ENCODE measurements at places on chromosomes 16 and 17. TPM values are rescaled to one million over a fixed set of nuclear protein-coding genes. Genes with fewer than 3 reads are reported as not detected.

MYH1 gene
- 0.06 TPM for total RNA-seq

TBX21 gene
- 0.45 TPM for total RNA-seq

DNA sequence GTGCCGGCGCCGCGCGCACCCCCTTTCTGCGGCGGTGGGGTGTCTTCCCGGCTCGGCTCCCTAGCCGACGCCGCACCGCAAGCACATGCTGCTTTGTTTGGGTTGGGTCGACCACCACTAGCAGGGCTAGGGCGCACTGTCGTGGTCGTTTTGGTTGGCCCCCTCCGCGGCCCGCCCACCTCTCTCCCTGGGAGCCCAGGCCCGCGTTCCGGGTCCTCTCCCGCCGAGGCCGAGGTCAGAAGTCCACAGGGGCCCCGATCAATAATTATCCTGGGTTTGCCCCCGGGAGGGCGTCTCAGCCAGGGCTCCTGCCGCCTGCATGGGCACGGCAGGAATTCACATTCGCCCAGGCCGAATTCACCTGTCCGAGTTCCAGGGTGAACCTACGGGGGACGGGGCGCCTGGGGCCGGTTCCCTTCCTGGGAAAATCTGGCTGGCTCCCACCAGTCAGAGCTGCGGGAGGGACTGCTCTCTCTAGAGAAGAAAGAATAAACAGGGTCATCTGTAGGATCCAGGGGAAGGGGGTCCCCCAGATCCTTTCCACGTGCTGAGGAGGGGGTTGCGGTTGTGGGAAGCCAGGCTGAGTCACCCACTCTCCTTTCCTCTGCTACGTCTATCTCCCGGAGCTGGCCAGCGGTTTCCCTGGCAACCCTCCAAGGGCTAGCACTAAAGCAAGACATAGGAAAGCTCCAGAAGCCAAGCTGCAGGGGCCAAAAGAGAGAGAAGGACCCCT lies 584 bp upstream of the STAT5B start:
- DNase-seq = no peak

GRCh38 chr16:23729503-23730424 lies 16.7 kb upstream of the ERN2 start:
- DNase-seq = no peak

PPP1R27 gene
- not detected for total RNA-seq

DNA sequence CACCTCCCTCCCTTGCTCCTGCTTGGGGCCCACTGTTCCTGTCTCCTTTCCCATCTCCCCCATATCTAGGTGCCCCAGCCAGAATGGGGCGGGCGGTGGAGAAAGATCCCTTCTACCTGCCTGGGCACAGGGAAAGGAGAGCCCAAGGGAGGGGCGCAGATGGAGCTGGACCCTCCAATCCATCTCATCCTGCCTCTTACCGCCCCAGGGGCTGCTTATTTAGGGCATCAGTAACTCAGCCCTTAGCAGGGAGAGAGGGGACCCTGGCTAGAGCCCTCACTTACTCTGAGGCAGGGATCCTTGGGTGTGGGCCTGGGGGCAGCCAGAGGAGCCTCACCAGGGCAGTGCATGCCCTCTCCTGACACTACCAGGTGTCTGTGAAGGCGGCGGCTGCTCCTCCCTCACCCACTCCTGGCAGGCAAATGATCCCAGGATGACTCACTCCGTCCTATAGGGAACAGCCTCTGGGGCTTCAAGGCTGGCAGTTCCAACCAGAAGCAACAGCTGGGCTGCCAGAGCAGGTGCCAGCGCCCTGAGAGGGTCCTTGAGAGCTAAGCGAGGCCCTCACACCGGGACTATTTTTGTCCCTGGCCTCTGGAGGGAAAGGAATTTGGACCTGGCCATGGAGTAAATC lies 16.3 kb upstream of the BCAR1 start:
- DNase-seq = peak; percentile 66

DNA sequence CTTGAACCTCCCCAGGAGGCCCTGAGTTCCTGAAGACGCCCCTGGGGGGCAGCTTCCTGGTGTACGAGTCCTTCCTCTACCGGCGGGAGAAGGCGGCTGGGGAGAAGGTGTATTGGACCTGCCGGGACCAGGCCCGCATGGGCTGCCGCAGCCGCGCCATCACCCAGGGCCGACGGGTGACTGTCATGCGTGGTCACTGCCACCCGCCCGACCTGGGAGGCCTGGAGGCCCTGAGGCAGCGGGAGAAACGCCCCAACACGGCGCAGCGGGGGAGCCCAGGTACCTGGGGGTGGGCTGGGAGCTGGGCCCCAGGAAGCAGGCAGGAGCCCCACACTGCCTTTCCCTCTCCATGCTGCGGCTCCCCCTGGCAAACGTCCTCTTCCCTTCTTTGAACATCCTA lies 22.0 kb downstream of the FLYWCH1 start:
- no peak for DNase-seq

GRCh38 chr17:67511804-67512203 lies 134.7 kb downstream of the PITPNC1 start:
- no peak for DNase-seq

DNA sequence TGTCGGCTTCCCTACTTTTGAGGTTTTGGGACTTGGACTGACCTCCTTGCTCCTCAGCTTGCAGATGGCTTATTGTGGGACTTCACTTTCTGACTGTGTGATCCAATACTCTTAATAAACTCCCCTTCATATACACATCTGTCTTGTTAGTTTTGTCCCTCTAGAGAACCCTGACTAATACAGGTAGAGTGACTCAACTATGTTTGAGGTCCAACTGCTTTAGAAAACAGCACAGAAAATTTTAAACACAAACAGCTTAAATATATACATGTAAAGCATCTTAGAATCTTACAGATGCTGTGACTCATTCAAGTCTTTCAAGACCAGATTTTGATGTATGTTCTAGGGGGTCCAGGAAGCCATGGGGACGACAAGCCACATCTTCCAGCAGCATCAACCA lies 11.7 kb downstream of the SDK2 start:
- DNase-seq = no peak

GRCh38 chr16:78684030-78684611 lies 584.7 kb downstream of the WWOX start:
- no peak for DNase-seq

DNA sequence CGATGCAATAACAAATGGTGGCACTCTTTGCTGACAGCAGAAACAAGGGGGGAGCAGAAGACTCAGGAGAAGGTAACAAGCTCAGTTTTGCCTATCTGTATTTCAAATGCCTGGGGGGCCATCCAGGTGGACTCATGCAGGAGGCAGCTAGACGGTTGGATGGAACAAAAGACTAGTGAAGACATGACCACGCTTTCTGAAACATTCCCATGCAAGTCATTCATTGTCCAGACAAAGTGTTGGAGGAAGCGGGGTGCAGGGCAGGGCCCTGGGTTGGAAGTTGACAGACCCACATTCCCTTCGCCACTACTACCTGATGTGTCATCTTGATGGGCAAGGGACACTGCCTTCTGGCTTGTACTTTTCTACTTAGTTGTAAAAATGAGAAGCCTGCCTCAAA lies 29.8 kb upstream of the CRYBA1 start:
- DNase-seq = no peak

- no peak for DNase-seq
Observed at GRCh38 chr16:79988721-79989220, 388.2 kb upstream of the MAF start.

DNA sequence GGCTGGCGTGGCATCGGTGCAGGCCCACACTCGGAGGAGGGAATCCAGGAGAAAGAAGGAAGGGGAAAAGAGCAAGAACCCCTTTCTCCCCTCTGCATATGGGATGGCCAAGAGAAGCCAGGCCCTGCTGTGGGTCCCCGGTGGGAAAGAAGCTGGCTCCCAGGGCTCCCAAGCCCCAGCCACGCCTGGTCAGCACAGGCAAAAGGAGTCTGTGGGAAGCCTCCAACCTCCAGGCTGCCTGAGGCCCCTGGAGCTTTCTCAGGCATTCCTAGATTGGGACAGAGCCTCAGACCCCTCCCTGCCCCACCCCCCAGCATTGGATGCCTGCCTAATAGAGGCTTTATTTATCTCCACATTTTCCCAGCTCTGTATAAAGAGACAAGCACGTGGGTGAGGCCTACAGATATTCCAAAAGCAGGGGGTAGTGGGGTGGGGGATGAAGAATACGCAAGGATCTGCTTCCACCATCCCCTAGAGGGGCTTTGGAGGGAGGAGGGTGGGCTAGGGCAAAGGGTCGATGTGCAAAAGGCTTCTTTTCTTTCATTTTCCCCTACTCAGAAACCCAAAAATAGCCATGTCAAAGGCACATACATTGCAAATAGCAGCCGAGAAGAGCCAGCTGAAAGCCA lies 56.4 kb downstream of the MPRIP start:
- DNase-seq = no peak

CDK5RAP3 gene
- total RNA-seq = 185 TPM

GRCh38 chr17:14737984-14738651 lies 437.2 kb downstream of the HS3ST3B1 start:
- DNase-seq = peak; percentile 78

TCAP gene
- 44.3 TPM for total RNA-seq

DNA sequence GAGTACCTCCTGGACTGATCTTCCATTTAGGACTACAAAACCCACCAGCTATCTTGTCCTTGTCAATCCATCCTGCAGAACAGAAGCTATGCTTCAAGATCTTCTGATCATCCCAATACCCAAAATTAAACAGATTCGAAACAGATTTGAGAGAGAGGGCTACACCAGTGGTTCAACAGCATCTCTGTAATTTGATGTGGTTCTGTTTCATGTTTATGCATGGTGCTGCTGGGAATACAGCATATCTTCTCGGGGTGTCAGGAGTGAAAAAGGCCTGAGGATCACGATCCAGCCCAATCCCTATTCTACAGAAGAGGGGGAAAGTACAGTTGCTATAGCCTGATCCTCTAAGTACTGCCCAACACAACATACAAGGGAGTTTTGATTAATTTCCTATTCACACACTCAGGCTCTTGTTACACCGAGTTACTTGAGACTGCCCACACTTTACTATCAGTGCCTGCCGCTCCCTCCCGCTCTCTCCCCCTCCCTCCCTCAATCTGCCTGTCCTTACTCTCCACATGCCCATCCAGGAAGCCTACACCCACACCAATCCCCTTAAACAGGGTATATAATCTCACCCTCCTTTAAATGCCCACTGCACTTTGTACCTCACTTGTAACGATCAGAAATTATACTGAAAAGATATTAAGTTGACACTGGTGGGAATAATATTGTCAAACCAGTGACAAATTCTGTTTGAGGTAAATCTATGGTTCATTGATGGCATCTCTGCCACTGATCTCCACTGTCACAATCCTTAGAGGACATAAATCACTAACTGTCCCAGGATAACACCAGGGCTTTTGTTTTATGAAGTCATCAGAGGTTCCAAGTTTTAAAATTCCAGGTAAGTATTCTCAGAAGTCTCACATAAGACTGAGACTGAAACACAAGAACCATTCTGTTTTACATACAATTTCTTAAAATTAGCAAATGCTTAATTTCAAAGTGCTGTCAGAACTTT lies 89.3 kb upstream of the PLEKHM1 start:
- no peak for DNase-seq

CIBAR2 gene
- not detected for total RNA-seq

GRCh38 chr17:21301593-21302550 lies 17.4 kb downstream of the MAP2K3 start:
- DNase-seq = no peak

GRCh38 chr17:65292430-65292829 lies 155.3 kb downstream of the RGS9 start:
- no peak for DNase-seq

DNA sequence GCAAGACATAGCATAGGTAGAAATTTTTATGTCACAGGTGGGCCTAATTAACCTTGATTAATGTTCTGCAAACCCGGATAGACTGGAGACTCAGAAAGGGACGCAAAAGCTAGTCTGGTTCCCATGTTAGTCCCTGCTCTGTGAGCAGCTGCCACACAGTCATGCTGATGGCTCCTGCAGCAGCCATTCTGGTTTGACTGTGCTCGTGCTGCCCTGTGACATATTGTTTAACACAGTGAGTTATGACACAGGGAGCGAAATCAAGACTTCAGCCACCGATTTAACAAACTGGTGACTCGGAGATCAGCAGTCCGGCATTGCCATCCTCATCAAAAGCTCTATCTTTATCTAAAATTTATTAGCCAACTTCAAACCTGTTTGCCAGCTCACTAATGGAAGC lies 169.8 kb downstream of the WWOX start:
- DNase-seq = no peak

TK1 gene
- total RNA-seq = 11.2 TPM

- no peak for DNase-seq
Observed at GRCh38 chr16:72475688-72476087, 303.7 kb upstream of the PMFBP1 start.

C16orf54 gene
- total RNA-seq = 1.2 TPM

- DNase-seq = peak; percentile 32
Observed at GRCh38 chr16:86519649-86520316, 9.5 kb downstream of the FOXF1 start.

DNA sequence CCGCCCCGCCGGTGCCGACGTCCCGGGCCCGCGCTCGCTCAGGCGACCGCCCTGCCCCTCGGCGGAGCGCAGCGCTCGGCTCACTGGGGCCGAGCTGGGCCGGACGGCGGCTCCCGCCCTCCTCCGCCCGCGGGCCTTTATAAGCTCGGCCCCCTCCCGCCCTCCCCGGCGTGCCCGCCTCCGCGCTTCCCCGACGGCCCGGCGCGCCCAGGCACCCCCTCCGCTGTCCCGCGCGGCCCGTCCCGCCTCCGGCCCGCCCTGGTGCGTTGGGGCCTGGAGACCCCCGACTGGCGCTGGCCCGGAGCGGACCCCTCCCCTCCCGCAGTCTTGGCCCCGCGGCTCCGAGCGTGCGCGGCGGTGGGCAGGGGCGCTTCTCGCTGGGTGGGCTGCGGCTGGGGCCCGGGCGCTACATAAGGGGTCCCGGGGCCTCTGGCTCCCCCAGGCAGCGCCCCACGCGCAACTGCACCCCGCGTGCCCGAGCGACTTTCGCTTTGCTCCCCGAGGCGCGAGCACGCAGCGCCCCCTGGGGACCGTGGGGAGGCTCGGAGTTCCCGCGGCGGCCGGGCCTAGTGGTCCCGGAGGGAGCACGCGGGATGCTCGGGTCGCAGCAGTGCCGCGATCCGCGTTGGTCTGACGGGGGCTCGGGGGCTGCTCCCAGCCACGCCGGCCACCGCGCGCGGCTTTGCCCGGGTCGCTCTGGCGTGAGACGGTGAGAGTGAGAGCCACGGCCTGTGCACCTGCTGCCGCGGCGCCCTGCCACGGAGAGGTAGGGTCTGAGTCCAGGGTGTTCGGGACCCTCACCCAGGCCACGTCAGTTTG lies at the start of gene PIEZO1:
PIEZO1 (minus strand) TSS at position 115 of the 819 bp plus-strand sequence. CDS start 256 bp downstream, outside the sequence.
- peak; percentile 61 for DNase-seq

- DNase-seq = no peak
Observed at GRCh38 chr17:83155128-83156121, 76.0 kb downstream of the METRNL start.

BRD7 gene
- 38.7 TPM for total RNA-seq

SRCIN1 gene
- total RNA-seq = 4.8 TPM

CHST4 gene
- total RNA-seq = 1.2 TPM

- DNase-seq = peak; percentile 78
Observed at GRCh38 chr17:68456339-68457167, 743 bp downstream of the WIPI1 start.

GRCh38 chr16:3625911-3626732 lies 14.7 kb upstream of the SLX4 start:
- no peak for DNase-seq
